Activated naive CD8-positive, alpha-beta T cell treated with anti-CD3 and anti-CD28 coated beads, Interleukin-2, amount 10 ng/mL, durations not matched to agents 7 days and 5 days (primary cell): ENCODE measurements at places on chromosomes 2 and 18. TPM values are rescaled to one million over a fixed set of nuclear protein-coding genes. Genes with fewer than 3 reads are reported as not detected.

DNA sequence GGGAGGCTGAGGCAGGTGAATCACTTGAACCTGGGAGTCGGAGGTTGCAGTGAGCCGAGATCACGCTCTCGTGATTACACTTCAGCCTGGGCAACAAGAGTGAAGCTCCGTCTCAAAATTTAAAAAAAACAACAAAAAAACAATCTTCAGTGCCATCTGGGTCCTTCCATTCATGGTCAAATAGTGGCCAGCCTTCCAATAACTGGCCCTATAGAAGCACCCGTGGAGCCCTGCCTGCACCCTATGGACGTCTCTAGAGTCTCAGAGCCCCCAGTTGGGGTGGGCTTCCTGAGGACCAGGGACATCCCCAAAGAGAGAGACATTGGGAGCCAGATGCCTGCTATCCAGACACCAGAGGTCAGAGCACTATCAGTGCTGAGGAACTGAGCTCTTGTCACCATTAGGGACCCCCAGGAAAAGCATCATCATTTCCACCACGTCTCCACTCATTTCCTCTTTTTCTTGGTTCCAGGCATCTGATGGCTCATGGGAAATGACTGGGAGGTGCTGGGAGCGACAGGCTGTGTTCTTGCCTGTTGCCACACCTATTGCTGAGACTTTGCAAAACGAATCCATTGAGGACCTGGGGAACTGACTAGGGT is 9.4 kb downstream of the NEU2 start:
- DNase-seq: no peak
- no peak overlapping the region for H3K27ac ChIP-seq
- no peak overlapping the region for H3K4me3 ChIP-seq
- no peaks in the 10 kb centered on the region for H3K27me3 ChIP-seq
- no peaks in the 10 kb centered on the region for H3K4me1 ChIP-seq
- no peaks in the 10 kb centered on the region for H3K36me3 ChIP-seq

- no peak for DNase-seq
- H3K36me3 ChIP-seq: peaks cover 18% of the 10 kb centered on the region
- no peaks in the 10 kb centered on the region for H3K27me3 ChIP-seq
- no peak overlapping the region for H3K4me3 ChIP-seq
- no peak overlapping the region for H3K27ac ChIP-seq
These were observed 227.6 kb downstream of the WDR7 start for GRCh38 chr18:56878711-56879110.

DNA sequence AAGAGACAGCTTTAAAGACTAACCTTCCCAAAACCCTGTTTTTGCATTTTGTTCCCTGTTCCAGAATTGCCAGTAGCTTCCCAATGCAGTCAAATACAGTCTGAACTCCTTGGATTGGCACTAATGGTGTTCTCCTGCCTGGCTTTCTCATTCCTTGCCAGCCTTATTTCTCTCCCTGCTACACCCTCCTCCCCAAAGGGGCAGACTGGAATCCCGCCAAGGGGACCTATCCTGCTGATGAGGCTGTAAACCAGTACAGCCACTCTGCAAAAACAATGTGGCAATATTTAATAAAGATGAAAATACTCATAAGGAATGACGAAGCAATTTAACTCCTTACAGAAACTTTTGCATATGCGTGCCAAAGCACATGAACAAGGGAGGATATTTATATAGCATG is 4.5 kb upstream of the SLC4A5 start:
- H3K36me3 ChIP-seq: no peaks in the 10 kb centered on the region
- no peak for DNase-seq
- H3K4me3 ChIP-seq: no peak overlapping the region
- peaks cover 5% of the 10 kb centered on the region for H3K27me3 ChIP-seq
- H3K27ac ChIP-seq: no peak overlapping the region

GRCh38 chr18:51425475-51425874 is 228.0 kb upstream of the MEX3C start:
- DNase-seq: no peak
- peaks cover 2% of the 10 kb centered on the region for H3K36me3 ChIP-seq
- H3K4me3 ChIP-seq: no peak overlapping the region
- H3K4me1 ChIP-seq: peaks cover 6% of the 10 kb centered on the region
- peaks cover 8% of the 10 kb centered on the region for H3K27me3 ChIP-seq

DNA sequence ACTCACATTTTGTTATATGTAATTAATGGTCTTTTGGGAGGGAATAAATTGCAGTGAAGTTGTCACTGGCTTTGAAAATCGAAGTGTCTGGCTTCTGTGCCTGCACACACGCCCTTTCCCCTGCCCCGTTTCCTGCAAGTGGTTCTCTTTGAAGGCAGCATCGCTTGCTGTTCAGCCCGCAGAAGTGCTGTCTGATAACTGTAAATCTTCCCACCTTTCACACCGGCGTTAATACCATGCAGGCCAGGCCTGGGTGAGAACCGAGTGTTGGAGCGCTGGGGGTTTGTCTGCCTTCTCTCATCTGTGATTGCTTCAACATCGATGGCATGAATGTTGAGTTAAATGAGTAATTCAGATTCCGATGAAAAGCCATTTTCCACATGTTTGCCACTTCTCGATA is 37.9 kb upstream of the RPL31 start:
- H3K4me1 ChIP-seq: peaks cover 1% of the 10 kb centered on the region
- H3K36me3 ChIP-seq: no peaks in the 10 kb centered on the region
- no peak overlapping the region for H3K4me3 ChIP-seq
- H3K27me3 ChIP-seq: no peaks in the 10 kb centered on the region

GRCh38 chr2:130336877-130337734 is 5.6 kb upstream of the IMP4 start:
- peak overlapping the region; percentile 11 for H3K4me3 ChIP-seq
- H3K36me3 ChIP-seq: peaks cover 18% of the 10 kb centered on the region
- peaks cover 16% of the 10 kb centered on the region for H3K4me1 ChIP-seq
- H3K27me3 ChIP-seq: peaks cover 7% of the 10 kb centered on the region

GRCh38 chr18:22113144-22113844 is 56.1 kb upstream of the GATA6 start:
- no peak overlapping the region for H3K27ac ChIP-seq
- H3K4me1 ChIP-seq: no peaks in the 10 kb centered on the region
- DNase-seq: no peak

DNA sequence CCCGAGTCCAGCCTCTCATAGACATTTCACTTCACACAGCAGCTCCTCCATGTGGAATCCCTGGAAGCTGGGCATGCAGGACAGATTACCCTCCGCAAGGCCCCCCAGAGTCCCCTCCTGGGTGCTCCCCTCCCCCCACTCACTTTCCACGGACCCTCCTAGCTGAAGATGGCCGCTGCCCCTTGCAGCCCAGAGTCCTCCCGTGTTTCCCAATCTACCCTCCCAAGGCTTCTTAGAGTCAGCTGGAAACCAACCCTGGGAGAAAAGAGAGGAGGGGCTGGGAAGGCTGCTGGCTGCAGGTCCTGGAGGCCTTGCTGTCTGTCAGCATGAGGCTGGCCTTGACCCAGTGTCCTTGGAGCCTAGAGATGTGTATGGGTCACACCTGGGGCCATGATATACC is 49.0 kb upstream of the HAAO start:
- no peak for DNase-seq
- H3K27ac ChIP-seq: no peak overlapping the region
- H3K27me3 ChIP-seq: peaks cover 3% of the 10 kb centered on the region
- H3K36me3 ChIP-seq: no peaks in the 10 kb centered on the region
- no peak overlapping the region for H3K4me3 ChIP-seq

DNA sequence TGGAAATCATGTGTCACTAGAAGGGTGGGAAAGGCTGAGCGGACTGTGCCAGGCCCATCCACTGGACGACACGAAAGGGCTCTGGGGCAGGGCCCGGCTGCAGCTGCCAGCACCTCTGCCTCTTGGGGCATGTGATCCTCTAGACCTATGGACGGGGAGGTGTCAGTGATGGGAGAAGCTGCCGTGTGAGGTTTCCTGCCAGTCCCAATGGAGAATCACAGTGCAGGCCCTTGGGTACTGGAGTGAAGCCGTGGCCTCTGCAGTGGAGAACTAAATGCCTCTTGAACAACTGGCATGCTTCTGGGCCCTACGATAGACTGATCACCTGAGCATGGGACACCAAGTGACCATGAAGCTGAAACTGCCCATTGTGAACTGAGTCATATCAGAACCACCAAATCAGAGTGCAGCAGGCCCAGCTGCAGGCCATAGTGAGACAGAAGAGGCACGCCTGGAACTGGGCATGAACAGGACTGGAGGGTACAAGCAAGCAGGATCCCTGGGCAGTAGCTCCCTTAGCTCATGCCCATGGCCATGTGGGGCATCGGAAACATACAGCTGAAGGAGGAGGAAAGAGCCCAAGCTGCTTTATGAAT is 18.8 kb upstream of the RHOB start:
- no peak overlapping the region for H3K27ac ChIP-seq
- no peak overlapping the region for H3K4me3 ChIP-seq
- H3K27me3 ChIP-seq: peaks cover 10% of the 10 kb centered on the region
- no peaks in the 10 kb centered on the region for H3K36me3 ChIP-seq

DNA sequence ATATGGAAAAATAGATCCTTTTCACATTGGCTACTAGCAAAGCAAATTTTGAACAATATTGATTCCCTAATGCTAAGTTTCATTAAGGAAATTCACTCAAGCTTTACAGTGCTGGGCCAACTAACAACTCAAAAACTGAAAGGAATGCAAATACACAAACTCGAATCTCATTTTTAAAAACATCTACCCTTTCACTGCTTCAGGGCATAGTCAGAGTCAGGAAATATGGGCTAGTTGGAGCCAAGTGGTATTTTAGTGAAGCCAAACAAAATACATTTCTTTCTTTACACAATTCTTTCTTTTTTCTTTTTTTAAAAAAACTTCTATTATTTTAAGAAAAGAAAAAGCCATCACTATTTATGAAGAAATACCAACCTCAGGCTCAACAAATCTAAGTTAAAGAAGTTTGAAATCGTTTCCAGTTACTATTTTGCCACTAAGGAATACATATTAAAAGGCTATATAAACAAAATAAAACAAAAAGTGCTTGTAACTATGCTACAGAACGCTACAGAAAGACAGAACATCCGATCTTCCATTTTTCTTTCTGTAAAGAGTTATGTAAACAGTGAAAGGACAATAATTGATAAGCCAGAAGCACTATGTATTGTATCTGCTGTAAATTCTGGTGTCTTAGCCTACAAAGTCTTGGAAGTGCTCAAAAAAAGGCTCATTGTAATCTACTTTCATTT is 113.6 kb upstream of the STK17B start:
- H3K36me3 ChIP-seq: peaks cover 15% of the 10 kb centered on the region
- peaks cover 2% of the 10 kb centered on the region for H3K27me3 ChIP-seq
- peaks cover 30% of the 10 kb centered on the region for H3K4me1 ChIP-seq
- H3K27ac ChIP-seq: no peak overlapping the region

GRCh38 chr18:47983946-47984345 is 53.5 kb upstream of the SMAD2 start:
- no peaks in the 10 kb centered on the region for H3K36me3 ChIP-seq
- H3K27ac ChIP-seq: no peak overlapping the region
- H3K4me1 ChIP-seq: peaks cover 3% of the 10 kb centered on the region
- no peak for DNase-seq
- peaks cover 8% of the 10 kb centered on the region for H3K27me3 ChIP-seq
- no peak overlapping the region for H3K4me3 ChIP-seq

GRCh38 chr18:76475450-76476194 is 19.4 kb downstream of the ZNF516 start:
- H3K27ac ChIP-seq: no peak overlapping the region
- H3K27me3 ChIP-seq: no peaks in the 10 kb centered on the region
- H3K4me3 ChIP-seq: no peak overlapping the region
- peaks cover 26% of the 10 kb centered on the region for H3K4me1 ChIP-seq
- DNase-seq: no peak
- H3K36me3 ChIP-seq: no peaks in the 10 kb centered on the region

DNA sequence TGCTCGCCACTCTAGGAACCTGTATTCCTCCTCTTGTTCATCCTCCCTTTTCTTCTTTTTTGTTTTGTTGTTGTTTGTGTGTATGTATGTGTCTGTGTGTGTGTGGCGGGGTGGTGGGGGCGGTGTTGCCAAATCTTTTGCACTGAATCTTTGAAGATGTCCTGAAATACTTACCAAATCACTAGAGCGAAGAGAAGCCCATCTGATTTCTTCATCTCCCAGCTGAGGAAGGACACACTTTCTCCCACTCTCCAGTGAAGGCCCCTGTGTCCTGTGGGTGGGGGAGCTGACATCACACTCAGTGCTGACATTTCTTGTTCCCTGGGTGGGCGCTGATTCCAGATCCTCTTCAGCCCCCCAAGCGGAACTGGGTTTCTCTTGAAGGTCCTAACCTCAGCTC is 74.5 kb downstream of the NEDD4L start:
- peaks cover 4% of the 10 kb centered on the region for H3K27me3 ChIP-seq
- H3K27ac ChIP-seq: no peak overlapping the region
- no peak for DNase-seq
- H3K4me1 ChIP-seq: peaks cover under 1% of the 10 kb centered on the region

GRCh38 chr2:67234440-67234839 is 162.7 kb upstream of the ETAA1 start:
- no peak overlapping the region for H3K27ac ChIP-seq
- H3K4me1 ChIP-seq: no peaks in the 10 kb centered on the region
- no peaks in the 10 kb centered on the region for H3K36me3 ChIP-seq
- H3K27me3 ChIP-seq: no peaks in the 10 kb centered on the region
- no peak for DNase-seq
- no peak overlapping the region for H3K4me3 ChIP-seq

The CAPN14 gene
- 0.28 TPM for total RNA-seq

The UGT1A5 gene
- not detected for total RNA-seq

The NTSR2 gene
- total RNA-seq: not detected
